ENCODE measurements at places on chromosomes 3 and 15.

GRCh38 chr15:68217341-68217740 is 12.2 kb downstream of the CLN6 start:
- DNase-seq = no peak

GRCh38 chr3:192009903-192010302 is 548.9 kb downstream of the PYDC2 start:
- DNase-seq = no peak

- DNase-seq = no peak
Observed at GRCh38 chr15:93235926-93236780, 147.1 kb upstream of the RGMA start.

DNA sequence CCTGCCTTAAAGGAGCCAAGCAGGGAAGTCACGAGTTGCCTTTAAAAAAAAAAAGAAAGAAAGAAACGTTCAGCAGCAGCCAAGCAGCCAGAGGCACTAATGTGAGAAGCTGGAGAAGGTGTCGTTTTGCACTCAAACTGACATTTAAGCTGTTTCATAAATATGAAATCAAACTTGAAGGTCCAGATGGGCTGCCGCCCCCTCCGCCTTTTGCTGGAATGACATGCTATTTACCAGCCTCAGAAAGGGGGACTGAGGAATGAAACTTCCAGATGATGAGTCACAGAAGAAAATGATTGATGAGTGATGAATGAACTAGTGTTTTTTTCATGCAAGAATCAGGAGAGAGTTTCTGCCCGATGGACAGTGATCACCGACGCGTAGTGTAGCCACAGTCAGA is 396.8 kb downstream of the IGSF11 start:
- no peak for DNase-seq

GRCh38 chr15:99492716-99493115 is 73.1 kb upstream of the MEF2A start:
- no peak for DNase-seq

Measured in cortex of kidney (tissue), 1 donor.